ENCODE measurements at places on chromosomes 11 and 22. TPM values are rescaled to one million over a fixed set of nuclear protein-coding genes. Genes with fewer than 3 reads are reported as not detected.

MMP27 gene
- total RNA-seq: not detected

DDX10 gene
- 31.7 TPM for total RNA-seq

GUCY1A2 gene
- not detected for total RNA-seq

MAPK11 gene
- 23.7 TPM for total RNA-seq

RASSF10 gene
- 8.7 TPM for total RNA-seq

KRTAP5-10 gene
- total RNA-seq: not detected

PLEKHB1 gene
- 127 TPM for total RNA-seq

SYT13 gene
- total RNA-seq: 36.8 TPM

TMEM151A gene
- 1.4 TPM for total RNA-seq

SYT7 gene
- total RNA-seq: 4.4 TPM

ANKK1 gene
- 0.90 TPM for total RNA-seq

- no peak for DNase-seq
Observed at GRCh38 chr11:116906479-116906878, 69.1 kb upstream of the APOA1 start.

DNA sequence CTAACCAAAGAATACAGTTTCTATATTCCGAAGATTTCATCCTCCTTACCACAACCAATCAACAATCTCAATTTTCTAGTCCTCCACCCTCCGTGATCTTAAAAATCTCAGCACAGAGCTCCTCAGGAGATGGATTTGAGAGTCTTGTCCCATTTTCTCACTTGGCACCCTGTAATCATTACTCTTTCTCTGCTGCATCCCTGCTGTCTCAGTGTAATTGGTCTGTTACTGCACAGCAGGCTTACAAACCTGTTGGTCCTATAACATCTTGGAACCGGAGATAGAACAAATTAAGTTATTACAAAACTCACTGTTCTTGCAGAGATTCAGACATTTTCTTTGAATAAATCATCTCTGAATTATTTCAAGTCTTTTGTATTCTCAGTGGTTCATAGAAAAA lies 1227.2 kb downstream of the JRKL start:
- no peak for DNase-seq

DNA sequence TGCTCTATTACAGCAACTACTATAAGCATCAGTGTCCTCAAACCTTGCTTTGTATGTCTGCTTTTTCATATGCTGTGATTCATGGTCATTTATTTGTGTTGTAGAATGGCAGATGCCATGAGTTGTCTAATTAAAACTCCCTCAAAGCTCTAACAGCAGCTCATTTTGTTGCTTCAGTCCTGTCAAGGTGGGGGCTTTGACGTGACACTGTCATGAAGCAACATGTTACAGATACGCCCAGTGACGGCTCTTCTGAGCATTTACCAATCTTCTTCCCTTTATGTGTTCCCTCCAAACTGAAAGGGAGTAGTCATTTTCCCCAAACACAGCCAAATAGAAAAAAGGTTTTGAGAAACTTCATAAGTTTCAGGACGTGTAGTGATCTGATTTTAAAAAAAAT lies 106.7 kb downstream of the DBX1 start:
- no peak for DNase-seq

DNA sequence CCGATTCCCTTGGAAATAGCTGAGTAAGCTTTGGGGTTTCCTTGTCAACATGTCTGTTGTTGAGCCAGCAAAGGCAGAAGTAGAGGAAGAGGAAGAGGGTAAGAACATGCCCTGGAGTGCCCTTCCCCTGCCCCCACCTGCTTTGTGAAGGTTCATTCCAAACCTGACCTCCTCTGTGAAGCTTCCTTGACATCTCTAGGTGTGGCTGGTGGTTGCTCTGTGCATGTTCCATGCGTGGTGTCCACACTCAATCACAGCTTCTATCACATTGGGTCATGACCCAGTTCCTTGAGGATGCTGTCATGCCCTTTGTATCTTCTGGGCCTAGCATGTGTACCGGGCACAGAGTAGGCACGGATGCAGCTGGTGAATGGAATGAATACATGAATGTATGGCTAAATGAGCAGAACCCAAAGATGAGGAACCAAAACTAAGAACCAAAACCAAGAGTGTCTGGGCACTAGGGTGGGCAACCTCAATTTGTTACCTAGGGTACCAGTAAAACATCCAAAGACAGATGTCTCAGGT lies 23.7 kb upstream of the FXYD6 start:
- DNase-seq: no peak

DNA sequence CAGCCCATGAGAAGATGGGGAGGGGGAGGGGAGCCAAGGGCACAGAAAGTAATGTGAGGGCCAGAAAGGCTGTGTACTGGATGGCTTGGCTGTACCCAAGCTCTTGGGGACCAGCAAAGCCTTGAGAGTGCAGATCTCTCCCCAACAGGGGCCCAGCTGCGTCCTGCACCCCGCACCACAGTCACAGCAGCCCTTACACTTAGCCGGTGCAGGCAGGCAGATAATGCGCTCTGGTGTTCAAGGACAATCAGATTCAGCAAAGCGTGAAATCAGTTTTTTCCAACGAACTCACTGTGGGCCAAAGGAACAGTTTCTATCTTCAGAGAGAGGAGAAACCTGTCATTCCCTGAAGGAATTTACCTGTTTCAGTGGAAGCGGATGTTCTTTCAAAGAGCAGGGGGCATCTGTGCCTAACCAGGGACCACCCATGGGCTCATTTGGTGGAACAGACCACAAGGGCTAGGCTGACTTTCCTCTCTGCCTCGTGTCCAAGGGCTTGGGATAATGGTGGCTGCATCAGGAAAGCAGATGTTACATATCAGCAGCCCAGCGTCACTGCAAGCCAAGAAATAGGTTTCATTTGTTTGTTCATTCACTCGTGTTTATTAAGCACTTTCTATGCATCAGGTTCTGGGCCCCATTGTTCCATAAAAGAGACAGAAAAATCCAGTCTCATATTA lies 81.2 kb upstream of the SPON1 start:
- no peak for DNase-seq

GRCh38 chr22:45638197-45638596 lies 33.4 kb upstream of the ATXN10 start:
- DNase-seq: no peak

GRCh38 chr11:104164028-104164520 lies at the start of gene PDGFD:
PDGFD (minus strand) TSS chr11:104164147.
- peak; percentile 79 for DNase-seq

GRCh38 chr11:11491014-11491413 lies 130.8 kb downstream of the GALNT18 start:
- DNase-seq: no peak

- peak; percentile 79 for DNase-seq
Observed at GRCh38 chr22:37244114-37244921, at the start of gene RAC2. RAC2 (minus strand) TSS chr22:37244269; CDS start chr22:37244148, 121 bp downstream.

- DNase-seq: no peak
Observed at GRCh38 chr11:122706291-122707088, 51.0 kb downstream of the UBASH3B start.

DNA sequence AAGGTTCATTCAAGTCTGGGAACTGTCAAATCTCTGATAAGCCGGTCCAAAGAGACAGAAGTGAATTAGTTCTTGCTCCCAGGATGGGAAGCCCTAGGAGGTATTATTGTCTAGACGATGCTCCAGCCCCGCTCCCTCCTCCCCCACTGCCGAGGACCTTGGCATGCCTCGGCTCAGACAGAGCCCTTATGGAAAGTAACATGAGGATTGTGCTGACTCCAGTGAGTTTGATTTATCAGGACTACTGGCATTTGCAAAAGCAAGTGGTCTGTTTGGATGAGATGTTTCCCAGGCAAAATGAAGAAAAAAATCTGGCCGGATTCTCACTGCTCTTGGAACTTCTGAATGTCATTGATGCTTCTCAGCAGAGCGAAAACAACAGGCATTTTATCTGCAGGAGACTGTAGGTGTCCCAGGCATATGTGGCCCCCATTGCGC lies 341.0 kb downstream of the ETS1 start:
- no peak for DNase-seq

DNA sequence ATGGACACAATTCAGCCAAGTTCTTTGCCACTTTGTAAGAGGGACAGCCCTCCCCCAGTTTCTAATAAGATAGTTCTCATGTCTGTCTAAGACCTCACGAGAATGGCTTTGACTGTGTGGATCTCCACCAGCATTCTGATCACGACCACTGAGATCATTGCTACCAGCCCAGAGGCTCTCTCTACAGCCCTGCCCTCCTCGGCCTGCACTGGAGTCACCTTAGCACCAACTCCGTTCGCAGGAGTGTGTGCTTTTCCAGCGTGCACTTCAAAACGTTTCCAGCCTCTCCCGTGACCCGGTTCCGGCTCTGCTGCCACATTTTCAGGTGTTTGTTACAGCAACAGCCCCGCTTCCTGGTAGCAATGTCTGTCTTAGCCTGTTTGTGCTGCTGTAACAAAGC lies 26.2 kb downstream of the TSPAN32 start:
- DNase-seq: no peak

- peak; percentile 16 for DNase-seq
Observed at GRCh38 chr11:63680834-63681320, 423 bp upstream of the RTN3 start.

GRCh38 chr11:87351676-87352075 lies 313.9 kb downstream of the TMEM135 start:
- no peak for DNase-seq

- DNase-seq: no peak
Observed at GRCh38 chr11:41955066-41955465, 495.6 kb upstream of the LRRC4C start.

- no peak for DNase-seq
Observed at GRCh38 chr11:29623144-29623722, 393.6 kb downstream of the KCNA4 start.

DNA sequence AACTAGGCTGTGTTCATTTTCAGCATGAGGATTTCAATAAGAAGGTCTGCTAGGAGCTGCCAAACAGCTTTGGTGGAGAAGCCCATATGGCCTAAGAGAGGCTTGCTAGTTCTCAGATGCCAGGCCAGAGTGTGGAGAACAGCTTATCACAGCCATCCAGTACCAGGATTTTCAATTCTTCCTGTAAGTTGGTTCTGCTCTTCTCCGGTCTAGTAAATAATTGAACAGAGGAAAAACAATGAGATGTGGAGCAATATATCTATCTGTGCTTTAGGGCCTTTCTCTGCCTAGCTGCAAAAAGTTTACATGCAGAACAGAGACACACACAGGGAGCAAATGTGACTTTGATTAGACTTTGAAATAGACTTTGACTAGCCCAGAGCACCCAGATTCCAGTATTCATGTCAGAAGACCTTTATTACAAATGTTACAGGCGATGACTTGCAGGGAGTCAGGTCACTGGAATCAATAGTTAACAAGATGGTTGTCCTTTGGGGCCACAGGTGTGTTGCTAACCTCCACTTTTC lies 19.8 kb upstream of the PPP2R1B start:
- DNase-seq: no peak

DNA sequence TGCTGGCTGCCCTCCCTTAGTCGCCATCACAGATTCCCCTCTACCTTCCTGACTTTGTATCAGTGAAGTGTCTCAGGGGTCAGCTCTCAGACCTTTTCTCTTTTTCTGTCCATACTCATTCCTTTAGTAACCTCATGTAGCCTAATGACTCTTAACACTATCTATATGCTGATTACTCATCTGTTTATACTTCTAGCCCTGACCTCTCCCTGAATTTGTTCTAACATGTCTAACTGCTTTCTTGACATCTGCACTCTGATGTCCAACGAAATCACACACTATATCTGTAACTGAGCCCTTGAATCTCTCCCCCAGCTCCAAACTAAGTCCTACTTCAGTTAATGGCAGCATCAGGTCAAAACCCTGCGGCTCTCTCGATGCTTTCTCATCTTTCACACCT lies 135.8 kb upstream of the TIMP3 start:
- DNase-seq: no peak

- no peak for DNase-seq
Observed at GRCh38 chr11:41050791-41051190, 408.7 kb downstream of the LRRC4C start.

GRCh38 chr11:10990160-10990559 lies 132.3 kb upstream of the ZBED5 start:
- no peak for DNase-seq

GRCh38 chr11:11032066-11032465 lies 174.2 kb upstream of the ZBED5 start:
- DNase-seq: no peak

GRCh38 chr11:134656861-134657540 lies 245.0 kb upstream of the B3GAT1 start:
- no peak for DNase-seq

DNA sequence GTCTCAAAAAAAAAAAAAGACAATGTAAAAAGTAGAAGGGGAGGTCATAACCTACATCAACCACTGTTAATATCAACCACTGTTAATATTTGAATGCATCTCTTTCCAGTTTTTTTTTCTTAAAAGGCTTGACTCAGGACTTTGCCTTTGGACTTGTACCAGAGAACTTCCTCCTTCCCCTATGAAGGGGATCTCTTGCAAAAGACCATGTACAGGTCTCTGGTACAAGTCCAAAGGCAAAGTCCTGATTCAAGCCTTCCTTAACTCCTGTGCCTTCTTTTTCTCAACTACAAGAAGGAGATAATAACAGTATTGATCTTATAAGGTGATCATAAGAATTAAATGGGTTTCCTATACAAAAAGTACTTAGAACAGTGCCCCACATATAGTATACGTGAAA lies 563.5 kb downstream of the BUD13 start:
- no peak for DNase-seq

DNA sequence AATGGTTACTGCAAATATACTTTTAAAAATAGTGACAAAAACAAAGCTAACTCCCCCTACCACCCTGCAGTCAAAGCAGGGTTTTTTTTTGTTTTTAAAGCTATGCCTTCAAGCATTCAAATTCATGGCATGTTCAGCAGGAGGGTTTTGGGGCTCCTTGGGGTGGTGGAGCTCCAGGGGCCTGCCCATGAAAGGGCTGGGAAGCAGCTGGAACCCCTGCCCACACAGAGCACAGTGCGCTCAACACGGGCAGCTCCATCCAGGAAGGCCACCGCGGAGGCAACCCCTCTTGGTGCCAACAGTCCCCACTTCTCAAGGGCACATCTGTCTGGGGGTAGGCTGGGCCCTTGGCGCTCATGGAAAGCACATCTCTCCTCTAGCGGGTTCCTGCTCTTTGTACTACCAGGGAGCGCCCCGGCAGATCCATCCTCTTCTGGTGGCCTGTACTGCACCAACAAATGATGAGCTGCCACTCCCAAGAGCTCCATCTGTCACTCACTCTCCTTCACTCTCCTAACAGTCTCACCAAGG lies 16.6 kb upstream of the PHLDA2 start:
- no peak for DNase-seq

GRCh38 chr11:122033631-122034030 lies 82.4 kb downstream of the BLID start:
- no peak for DNase-seq

GRCh38 chr11:83119216-83119615 lies 37.7 kb upstream of the PCF11 start:
- DNase-seq: no peak

DNA sequence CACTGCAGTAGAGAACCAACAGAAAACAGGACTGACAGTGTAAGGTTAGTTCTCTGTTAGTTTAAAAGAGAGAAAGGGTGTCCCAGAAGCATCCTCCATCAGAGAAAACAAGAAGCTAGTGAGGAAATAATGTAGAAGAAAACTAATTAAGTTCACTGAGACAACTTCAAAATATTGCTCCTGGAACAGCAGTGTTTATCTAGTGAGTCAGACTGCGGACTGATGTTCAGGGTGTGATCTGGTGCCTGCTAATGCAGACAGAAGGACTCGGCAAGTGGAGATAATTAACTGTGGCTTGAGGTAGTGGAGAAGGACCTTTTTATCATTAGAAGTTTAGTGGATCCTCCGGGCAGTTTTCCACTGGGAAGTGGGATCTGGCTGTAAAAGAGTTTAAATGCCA lies 55.4 kb downstream of the CDON start:
- DNase-seq: peak; percentile 3

Data from Calu3 (cell line).